ENCODE measurements at places on chromosomes 1 and 21.

- no peak for DNase-seq
These were observed 7.8 kb upstream of the CHAF1B start for GRCh38 chr21:36377391-36377842.

- DNase-seq: no peak
These were observed 30.3 kb upstream of the DNAJC11 start for GRCh38 chr1:6731905-6732304.

DNA sequence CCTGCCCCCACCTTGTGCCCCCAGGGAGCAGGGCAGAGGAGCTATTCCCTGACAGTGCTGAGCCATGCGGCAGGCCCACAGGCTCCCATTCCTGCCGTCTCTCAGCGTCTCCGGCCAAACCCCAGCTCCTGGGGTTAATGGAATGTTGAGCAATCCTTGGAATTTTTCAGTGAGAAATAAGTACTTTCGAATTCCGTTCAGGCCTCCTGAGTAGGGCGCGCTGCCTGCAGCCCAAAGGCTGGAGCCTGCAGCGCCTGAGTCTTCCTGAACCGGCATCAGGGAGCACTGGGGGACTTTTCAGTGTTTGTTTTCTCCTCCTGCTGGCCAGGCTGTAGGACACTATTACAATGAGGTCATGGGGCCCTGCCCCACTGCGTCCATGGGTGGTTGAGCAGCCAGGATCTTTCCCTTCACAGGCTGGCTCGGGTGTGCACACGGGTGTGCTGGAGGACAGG, 33.3 kb upstream of the CSF1 start:
- no peak for DNase-seq

DNA sequence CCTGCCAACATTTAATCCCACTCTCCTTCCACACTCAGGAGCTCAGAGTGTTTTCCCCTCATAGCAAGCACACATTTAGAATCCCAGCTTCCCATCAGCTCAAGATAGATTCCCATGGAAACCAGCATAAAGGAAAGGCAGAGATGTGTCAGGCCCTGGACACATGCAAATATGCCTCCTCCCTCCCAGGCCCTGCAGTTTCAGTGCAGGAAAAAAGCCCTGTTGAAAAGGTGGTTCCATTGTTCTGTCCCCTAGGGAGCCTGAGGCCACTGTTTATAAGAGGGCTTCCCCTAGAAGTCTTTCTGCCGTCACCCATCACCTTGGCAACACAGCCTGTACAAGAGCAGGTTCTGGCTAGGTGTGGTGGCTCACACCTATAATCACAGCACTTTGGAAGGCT, 3.6 kb downstream of the CACNA1S start:
- no peak for DNase-seq

DNA sequence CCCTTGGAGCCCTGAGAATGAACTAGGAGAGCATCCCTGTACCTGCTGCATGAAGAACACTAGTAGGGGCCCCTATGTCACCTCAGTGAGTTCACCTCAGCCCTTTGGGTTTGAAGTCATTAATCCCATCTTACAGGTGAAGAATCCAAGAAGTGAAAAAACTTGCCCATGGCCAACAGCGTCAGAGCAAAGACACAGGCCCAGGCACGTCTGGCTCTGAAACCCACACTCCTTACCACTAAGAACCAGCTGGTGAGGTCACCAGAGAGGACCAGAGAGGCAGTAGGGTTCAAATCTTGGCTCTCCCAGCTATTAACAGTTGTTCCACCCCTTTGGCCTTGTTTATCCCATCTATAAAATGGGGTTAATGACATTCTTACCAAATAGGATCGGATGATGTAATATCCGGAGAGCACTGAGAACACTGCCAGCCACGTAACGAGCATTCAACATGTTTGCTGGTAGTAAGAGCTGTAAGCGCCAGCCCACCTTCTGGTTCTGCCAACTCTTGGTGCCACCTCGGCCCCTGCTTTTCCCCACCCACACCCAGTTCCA, 8.8 kb downstream of the MATN1 start:
- no peak for DNase-seq

GRCh38 chr1:182388392-182389134, 3.0 kb downstream of the GLUL start:
- DNase-seq: no peak

GRCh38 chr1:159066108-159066507, 10.5 kb downstream of the AIM2 start:
- no peak for DNase-seq

DNA sequence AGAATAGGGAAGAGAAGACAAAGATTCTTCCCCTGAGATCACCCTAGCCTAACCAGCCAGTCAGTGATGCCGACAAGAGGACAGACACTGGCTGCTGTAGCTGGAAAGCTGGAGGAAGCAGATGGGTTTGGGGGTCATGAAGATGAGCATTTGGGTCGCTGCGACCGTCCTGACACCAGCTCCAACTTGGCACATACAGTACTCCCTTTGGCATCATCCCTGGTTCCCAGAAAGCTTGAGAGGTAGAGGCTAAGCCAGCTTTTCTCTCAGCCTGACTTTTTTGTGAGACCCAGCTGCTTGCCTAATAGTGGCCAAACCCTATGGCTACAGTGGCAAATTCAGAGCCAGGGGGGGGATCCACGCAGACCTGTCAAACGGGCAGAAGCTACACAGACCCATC, 43.0 kb upstream of the IKBKE start:
- no peak for DNase-seq

GRCh38 chr1:87466621-87467020, 137.9 kb downstream of the LMO4 start:
- DNase-seq: no peak

- no peak for DNase-seq
These were observed 874 bp downstream of the FAAP20 start for GRCh38 chr1:2193514-2194281.

All from stimulated activated CD8-positive, alpha-beta memory T cell treated with anti-CD3 and anti-CD28 coated beads, Interleukin-4, amount 100 ng/mL, for 1 hour (primary cell).